ENCODE measurements at places on chromosomes 3 and 15. TPM values are rescaled to one million over a fixed set of nuclear protein-coding genes. Genes with fewer than 3 reads are reported as not detected.

SV2B gene
- total RNA-seq = not detected

UPK1B gene
- 0.14 TPM for total RNA-seq

GRCh38 chr15:72180761-72181324, 16.7 kb downstream of the GRAMD2A start:
- DNase-seq = no peak

ATP13A4 gene
- total RNA-seq = 0.34 TPM

- DNase-seq = peak; percentile 26
Observed at GRCh38 chr15:69225355-69226022, 65.1 kb downstream of the GLCE start.

DNA sequence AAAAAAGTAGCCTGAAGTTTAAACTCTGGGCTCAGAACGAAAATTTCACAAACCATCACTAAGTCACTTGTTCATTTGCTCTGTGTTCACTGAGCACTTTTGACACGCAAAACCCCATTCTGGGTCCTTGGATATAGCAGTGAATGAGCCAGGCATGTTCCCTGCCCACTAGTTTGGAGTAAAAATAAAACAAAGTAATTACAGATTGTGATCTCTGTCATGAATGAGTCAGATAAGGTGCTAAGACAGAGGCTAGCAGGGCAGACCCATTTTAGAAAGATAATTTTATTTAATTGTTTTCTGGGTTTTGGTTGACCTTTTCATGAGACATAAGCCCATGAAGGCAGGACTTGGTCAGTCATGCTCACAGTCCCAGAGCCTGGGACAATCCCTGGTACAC, 84.1 kb upstream of the ARHGEF3 start:
- no peak for DNase-seq
